Renal cortex interstitium (tissue), 15 donors: ENCODE measurements at places on chromosomes 6 and 20.

- DNase-seq, result no peak
Measured at GRCh38 chr6:147135211-147135681, 69.0 kb upstream of the STXBP5 start.

GRCh38 chr6:21123507-21124436 lies 469.8 kb upstream of the SOX4 start:
- DNase-seq, result no peak

GRCh38 chr6:148507774-148508173 lies 165.1 kb downstream of the SASH1 start:
- no peak for DNase-seq

GRCh38 chr6:40349901-40350746 lies 237.0 kb downstream of the LRFN2 start:
- no peak for DNase-seq

DNA sequence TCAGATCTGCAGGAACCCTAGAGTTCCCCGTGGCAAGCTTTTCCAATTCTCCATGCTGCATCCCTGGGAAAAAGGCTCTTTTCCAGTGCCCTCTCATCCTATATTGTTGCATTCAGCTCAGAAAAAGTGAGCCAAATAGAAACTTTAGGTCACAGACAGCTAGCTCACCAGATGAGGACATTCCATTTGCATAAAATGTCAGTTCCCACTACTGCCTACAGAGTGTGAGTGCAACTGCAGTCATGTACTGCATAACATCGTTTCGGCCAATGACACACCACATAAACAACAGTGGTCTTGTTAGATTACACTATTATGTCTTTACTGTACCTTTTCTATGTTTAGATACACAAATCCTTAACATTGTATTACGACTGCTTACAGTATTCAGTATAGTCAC lies 8.6 kb downstream of the HS3ST5 start:
- DNase-seq, result no peak

GRCh38 chr6:138161338-138162110 lies at the start of gene ARFGEF3:
ARFGEF3 (plus strand) TSS chr6:138161939; CDS start chr6:138162087, 148 bp downstream.
- DNase-seq, result no peak

DNA sequence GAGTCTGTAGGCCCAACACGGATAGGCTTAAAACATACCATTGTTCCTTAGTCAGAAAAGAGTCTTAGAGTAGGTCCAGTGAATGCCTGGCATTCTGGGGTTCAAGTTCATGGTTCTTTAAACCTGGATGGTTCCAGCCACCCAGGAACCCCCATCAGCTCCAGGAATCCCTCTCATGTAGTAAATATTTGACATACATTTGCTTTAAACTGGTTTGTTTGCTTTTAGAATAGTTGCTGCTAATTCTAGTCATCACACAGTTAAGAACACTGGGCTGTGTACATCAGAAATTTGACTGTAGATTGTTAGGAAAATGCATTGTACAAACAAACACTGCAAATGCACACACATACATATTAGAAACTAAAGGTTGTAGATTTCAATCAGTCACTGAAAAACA lies 30.6 kb upstream of the PBOV1 start:
- DNase-seq, result no peak

- DNase-seq, result no peak
Measured at GRCh38 chr20:20353576-20353975, 14.3 kb upstream of the INSM1 start.

- no peak for DNase-seq
Measured at GRCh38 chr20:33859157-33859695, 48.1 kb downstream of the CHMP4B start.

DNA sequence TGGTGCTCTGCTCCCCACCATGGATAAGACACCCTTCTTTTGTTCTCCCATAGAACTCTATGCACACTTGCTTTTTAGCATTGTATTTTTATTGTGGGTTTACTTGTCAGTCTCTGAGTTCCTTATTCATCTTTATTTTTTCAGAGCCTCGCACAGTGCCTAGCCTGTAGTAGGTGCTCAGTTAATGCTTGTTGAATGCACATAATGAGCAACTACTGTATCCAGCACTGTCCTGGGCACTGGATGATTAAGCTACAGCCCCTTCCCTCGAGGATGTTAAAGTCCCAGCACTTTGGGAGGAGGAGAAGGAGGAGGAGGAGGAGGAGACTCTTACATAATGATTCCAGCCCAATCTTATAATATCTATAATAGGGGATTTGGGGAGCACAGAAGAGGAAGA lies 16.8 kb downstream of the MMP24 start:
- DNase-seq, result no peak

DNA sequence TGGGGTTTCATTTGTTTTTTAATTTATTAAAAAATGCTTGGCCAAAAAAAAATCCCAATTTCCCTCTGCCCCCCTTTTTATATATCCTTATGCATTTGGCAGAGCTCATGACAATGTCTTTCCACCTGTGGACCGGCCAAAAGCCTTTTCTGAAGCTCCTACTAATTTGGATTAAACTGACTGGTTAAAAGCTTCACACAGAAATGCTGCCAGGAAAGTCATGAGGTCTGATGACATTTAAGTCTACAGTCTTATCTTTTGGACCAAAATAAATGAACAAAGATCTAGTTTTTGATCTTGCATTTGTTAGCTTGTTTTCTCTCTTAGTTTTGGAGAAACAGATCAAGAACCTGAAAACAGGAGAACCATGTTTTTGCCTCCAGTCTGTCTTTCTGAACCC lies 66.1 kb downstream of the TRMT11 start:
- DNase-seq, result no peak

DNA sequence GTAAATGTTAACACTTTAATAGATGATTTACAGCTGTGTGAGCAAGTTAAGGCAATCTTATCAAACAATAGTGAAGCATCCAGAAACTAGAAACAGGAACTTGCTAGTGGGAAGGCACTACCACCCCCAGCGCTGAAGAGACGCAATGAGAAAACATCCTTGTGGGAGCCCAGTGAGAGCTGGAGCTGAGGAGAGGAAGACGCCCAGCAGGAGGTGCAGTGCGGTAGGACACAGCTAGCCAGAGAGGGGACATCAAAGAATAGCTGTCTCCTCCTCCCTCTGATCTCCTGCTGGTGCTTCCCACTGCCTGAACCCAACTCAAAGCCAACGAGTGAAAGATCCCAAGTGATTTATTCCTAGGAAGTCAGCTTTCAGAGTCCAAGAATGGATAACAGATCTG lies 140.3 kb downstream of the COL12A1 start:
- DNase-seq, result no peak

DNA sequence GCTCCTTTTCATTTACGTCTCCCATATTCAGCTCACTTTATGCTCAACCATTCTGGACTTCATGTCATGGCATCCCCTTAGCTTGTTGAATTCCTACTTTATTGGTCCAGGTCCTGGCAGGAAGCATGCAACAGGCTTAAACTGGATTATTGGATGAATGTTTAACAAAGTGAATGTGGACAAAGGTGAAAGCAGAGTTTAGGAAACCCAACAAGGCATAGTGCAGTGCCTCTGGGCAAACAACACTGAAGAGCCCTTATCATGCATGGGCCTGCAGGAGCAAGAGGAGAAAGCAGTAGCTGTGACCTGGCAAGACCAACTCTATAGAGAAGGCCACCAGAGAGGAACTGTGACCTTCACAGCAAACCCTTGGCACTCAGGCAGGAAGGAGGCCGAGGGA lies 5.3 kb upstream of the ANKRD66 start:
- no peak for DNase-seq

GRCh38 chr6:13012977-13013680 lies 296.6 kb downstream of the PHACTR1 start:
- DNase-seq, result no peak

GRCh38 chr6:49509342-49509741 lies 9.6 kb downstream of the GLYATL3 start:
- no peak for DNase-seq
